Progenitor cell of endocrine pancreas (in vitro differentiated cells): ENCODE measurements at places on chromosomes 2 and 18. TPM values are rescaled to one million over a fixed set of nuclear protein-coding genes. Genes with fewer than 3 reads are reported as not detected.

GKN1 gene
- total RNA-seq: not detected in 2 replicates

TDRD15 gene
- 0.04 TPM in 1 of 2 replicates, not detected in the other for total RNA-seq

LOXL3 gene
- total RNA-seq: 23.4 and 24.2 TPM in 2 replicates

IL36RN gene
- total RNA-seq: 0.13 TPM in 1 of 2 replicates, not detected in the other

AKAIN1 gene
- total RNA-seq: not detected in 2 replicates
